ENCODE measurements at places on chromosomes 1 and 21.

DNA sequence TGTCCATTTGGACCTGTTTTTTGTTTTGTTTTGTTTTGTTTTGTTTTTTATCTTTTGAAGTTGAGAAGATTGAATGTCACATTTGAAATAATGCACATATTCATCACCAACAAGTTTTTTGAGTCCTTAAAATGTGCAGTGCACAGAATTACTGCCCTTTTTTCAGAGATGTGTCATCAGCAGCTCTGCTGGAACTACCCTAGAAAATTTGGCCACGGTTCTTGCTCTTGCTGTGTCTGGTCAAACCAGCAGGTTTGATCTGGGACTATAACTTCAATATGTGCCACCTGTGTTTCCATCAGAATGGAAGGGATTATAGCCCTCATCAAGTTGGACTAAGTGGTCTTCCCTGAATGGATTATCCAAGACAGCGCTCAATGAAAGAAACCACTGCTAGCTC, 24.1 kb upstream of the CNN3 start:
- DNase-seq, result no peak

- no peak for DNase-seq
Observed at GRCh38 chr1:33973799-33974545, 110.1 kb downstream of the HMGB4 start.

GRCh38 chr21:14754259-14754604, 208.1 kb upstream of the SAMSN1 start:
- no peak for DNase-seq

DNA sequence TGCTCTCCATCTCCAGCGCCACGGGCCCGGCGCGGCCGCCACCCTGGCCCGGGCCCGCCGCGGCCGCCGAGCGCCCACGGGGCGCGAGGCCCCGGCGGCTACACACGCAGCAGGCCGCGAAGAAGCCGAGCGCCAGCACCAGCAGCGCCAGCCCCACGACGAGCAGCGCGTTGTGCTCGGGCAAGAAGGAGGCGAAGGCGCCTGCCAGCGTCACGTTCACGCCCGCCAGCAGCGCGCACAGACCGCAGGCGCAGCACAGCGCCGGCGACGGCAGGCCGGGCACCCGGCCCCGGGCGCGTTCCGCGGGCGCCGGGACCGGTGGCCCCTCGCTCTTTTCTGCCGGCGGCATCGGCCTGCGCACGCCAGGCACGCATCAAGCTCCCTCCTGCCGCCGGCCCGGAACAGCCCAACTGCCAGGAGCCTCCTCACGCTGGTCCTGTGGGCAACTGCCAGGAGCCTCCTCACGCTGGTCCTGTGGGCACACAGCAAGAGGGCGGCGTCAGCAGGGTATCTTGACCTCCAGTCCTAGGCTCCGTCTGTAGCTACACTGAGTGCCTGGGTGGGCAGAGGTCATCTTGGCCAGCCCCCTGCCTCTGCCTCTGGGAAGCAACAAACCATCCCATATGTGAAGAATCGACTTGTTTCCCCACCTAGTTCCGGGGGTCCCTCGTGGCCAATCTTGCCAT, 18.1 kb downstream of the KNCN start:
- peak; percentile 33 for DNase-seq

DNA sequence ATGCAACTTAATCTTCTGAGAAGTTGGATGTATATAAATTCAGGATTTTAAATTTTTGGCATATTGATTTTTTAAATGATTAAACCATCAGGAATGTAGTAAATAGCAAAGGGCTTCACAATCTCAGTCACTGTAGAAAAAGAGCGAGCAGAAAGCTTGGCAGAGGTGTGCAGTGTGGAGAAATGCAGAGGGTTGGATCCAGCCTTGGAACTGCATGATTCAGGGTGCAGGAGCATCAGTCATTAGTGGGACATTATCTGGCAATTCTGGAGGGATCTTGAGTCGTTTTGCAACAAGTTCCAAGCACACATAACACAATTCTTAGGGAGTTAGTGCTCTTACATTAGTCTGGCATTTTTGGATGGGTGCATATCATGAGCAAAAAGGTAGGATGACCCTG, 267.9 kb downstream of the PLA2G4A start:
- no peak for DNase-seq

DNA sequence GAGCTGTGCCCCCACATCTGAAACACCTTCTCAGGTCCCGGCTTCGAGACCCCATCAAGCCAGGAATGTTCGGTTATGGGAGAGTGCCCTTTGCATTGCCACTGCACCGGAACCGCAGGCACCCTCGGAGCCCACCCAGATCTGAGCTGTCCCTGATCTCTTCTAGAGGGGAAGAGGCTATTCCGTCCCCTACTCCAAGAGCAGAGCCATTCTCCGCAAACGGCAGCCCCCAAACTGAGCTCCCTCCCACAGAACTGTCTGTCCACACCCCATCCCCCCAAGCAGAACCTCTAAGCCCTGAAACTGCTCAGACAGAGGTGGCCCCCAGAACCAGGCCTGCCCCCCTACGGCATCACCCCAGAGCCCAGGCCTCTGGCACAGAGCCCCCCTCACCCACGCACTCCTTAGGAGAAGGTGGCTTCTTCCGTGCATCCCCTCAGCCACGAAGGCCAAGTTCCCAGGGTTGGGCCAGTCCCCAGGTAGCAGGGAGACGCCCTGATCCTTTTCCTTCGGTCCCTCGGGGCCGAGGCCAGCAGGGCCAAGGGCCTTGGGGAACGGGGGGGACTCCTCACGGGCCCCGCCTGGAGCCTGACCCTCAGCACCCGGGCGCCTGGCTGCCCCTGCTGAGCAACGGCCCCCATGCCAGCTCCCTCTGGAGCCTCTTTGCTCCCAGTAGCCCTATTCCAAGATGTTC, 4.3 kb downstream of the ADAMTSL4 start:
- DNase-seq, result no peak

GRCh38 chr1:48936436-48936835, 159.7 kb upstream of the BEND5 start:
- no peak for DNase-seq

DNA sequence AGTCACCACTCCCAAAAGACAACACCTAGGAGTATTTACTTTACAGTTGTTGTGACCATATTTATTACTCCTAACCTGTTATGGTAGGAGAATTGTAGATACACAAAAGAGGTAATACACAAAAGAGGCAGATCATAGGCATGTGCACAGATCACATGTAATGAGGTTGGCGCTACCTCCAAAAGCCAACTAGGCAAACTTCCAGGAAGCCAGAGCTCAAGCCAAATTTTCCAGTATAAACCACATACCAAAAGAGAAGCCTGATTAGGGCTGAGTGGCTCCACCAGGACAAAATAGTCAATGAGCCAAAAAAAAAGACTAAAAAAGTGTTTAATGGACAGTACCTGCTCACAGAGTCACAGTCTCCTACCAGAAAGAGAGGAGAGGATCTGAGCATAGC, 195.0 kb upstream of the PBX1 start:
- no peak for DNase-seq

- DNase-seq, result no peak
Observed at GRCh38 chr1:58434181-58434580, 112.3 kb downstream of the OMA1 start.

DNA sequence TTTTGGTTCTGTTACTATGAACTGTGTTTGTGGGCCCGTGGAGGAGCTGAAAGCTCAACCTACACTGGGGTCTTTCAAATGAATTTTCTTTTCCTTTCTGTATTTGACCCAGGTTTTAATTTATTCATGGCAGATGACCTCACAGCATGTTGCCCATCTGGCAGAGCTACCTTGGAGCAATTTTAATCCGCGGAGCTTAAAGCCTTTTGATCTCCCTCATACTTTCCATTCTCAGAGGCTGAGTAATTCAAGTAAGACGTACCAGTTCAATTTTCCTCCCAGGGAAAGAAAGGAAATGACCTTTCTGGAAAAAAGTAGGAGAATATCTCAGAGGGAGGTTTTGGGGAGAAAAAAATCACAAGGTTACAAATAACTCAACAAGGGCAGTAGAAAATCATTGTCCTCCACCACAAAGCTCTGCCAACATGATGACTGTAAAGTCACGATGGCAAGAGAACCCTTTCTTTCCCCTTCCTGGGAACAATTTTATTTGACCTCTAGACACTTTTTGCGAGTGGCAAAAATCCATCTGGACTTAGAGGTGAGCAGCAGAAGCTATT, 21.6 kb upstream of the PCP4 start:
- peak; percentile 85 for DNase-seq

DNA sequence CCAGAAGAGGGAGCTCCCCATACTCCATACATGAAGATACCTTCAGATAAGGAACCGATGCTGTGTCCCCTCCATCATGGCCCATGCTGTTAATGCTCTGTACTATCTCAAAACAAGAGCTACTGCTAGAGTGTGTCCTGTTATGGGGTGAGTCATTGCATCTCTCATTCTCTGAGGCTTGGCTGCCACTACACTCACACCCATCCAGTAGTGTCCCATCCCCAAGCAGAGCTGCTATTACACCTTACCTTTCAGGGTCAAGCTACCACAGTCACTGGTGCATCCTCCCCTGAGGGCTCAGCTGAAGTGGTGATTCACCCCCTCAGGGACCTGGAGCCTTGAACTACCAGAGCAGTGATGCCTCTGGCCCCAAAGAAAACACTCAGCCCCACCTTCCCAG, 198.5 kb downstream of the PLA2G4A start:
- no peak for DNase-seq

- DNase-seq, result no peak
Observed at GRCh38 chr1:159289060-159289459, 13.1 kb upstream of the FCER1A start.

GRCh38 chr1:51643362-51643761, 26.5 kb downstream of the OSBPL9 start:
- no peak for DNase-seq

- DNase-seq, result no peak
Observed at GRCh38 chr1:230507236-230507635, 81.1 kb upstream of the PGBD5 start.

DNA sequence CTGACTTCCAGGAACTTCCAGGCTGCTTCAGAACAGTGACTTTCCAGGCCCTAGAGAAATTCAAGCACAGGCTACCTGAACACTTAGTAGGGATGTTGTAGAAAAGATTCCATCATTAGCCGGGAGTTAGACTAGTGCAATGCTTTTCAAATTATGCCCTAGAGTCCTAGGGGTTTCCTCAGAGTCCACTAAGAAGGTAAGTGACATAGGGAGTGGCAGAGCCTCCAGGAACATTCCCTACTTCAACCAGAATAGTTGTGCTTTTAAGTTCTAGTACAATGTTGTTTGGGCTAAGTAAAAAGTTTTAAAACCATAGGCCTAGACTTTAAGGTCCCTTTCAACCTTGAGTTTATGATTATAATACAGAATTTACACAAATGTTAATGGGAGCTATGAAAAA, 9.1 kb upstream of the GOLPH3L start:
- no peak for DNase-seq

DNA sequence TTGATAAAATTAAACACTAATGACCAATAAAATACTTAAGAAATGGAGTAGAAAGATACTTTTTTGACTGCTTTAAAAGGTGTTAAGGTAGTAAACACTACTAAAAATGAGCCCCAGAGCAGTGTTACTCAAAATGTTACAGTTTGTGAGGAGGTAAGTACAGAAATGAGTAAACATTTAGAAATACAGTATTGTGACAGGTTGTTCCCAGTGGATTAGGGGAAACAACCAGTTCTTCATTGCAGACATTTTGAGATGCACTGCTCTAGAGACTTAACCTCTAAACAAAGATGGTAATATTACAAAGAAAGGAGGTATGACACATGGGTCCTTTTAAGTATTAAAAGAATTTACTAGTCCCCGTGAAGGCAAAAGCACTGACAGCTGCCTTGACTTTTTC, 12.7 kb downstream of the DHX9 start:
- DNase-seq, result no peak

DNA sequence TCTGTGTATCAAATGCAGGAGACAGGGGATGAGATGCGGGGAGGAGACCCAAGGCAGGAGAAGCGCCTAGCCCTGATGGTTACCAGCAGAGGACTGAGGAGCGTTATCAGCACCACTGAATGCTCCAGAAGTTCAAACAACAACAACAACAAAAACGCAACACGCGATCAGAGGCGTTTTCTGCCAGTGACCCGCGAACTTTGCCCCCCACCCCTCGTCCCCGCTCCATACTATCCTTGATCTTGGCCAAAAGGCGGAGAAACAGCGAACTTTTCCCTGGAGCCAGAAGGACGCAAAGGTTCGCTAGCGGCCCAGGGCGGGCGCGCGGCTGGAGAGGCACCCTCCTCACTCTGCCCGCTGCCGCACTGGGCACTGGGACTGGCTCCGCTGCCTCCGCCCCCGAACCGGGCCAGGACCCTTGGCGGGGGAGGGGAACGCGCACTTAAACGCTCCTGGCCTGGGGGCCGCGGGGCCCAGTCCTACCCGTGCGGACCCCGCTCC, 699 bp downstream of the ECHDC2 start:
- no peak for DNase-seq

- peak; percentile 56 for DNase-seq
Observed at GRCh38 chr1:174976436-174977108, 23.2 kb upstream of the CACYBP start.

- no peak for DNase-seq
Observed at GRCh38 chr1:237756304-237756967, 134.3 kb downstream of the ZP4 start.

GRCh38 chr1:156368889-156369684, at the start of gene RHBG:
TSS of gene RHBG (plus strand) at chr1:156369211. CDS start at chr1:156369250, 39 bp downstream.
- DNase-seq, result no peak

- no peak for DNase-seq
Observed at GRCh38 chr1:117582451-117582850, 23.4 kb upstream of the TENT5C start.

DNA sequence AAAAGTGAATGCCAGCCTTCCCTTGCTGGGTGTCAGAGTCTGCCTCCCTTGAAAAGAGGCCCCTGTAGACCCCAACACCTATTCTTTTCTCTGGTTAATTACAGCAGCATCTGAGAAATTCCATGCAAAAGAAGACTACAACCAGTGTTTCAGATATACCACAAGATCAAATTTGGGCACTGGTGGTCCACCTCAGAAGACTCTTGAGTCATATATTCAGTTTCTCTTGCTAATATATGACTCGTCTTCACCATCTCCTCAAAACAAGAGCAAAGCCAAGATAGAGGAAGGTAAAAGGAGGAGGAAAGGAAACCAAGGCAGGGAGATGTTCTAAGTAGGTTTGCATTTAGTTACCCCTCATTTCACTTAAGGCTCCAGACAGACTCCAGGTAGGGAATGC, 259.9 kb downstream of the ZNF648 start:
- no peak for DNase-seq

DNA sequence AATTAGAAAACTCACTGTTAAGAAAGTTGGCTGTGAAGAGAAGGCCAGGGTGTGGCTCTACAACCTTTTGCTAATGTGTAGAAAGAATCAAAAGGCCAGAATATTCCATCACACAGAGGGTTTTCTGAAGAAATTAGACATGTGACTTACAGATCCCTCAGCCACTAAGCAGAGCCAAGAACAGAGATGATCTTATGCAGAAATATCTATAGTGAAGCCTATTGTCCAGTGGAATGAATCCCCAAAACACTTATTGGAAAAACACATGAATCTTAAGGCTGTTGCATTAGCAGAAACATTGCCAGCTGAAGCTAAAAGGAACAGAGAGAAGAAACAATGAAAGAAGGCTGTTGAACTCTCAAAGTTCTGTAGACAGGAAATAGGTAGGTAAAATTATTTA, 979.2 kb downstream of the MRPL39 start:
- no peak for DNase-seq

GRCh38 chr1:104266612-104267011, 516.9 kb downstream of the AMY1C start:
- DNase-seq, result no peak

GRCh38 chr1:13550663-13551062, 33.0 kb upstream of the PDPN start:
- no peak for DNase-seq

GRCh38 chr1:66624412-66625060, 90.6 kb downstream of the SGIP1 start:
- DNase-seq, result peak; percentile 76

- DNase-seq, result peak; percentile 73
Observed at GRCh38 chr1:205313563-205314308, 7.8 kb downstream of the NUAK2 start.

- DNase-seq, result no peak
Observed at GRCh38 chr1:915295-916172, 8.2 kb upstream of the SAMD11 start.
